ENCODE measurements at places on chromosomes 2 and 18.

- DNase-seq: no peak
Measured at GRCh38 chr2:27766287-27766661, 5.2 kb upstream of the MRPL33 start.

DNA sequence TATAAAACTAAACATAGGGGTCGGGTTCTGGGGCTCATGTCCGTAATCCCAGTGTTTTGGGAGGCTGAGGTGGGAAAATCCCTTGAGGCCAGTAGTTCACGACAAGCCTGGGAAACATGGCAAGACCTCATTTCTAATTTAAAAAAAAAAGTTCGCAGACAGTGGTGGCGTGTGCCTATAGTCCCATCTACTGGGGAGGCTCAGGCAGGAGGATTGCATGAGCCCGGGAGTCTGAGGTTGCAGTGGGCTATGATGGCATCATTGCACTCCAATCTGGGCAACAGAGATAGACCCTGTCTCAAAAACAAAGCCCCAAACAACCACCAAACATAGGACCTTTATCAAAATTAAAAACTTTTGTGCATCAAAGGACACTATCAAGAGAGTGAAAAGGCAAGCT, 9.8 kb upstream of the HAAO start:
- DNase-seq: no peak

DNA sequence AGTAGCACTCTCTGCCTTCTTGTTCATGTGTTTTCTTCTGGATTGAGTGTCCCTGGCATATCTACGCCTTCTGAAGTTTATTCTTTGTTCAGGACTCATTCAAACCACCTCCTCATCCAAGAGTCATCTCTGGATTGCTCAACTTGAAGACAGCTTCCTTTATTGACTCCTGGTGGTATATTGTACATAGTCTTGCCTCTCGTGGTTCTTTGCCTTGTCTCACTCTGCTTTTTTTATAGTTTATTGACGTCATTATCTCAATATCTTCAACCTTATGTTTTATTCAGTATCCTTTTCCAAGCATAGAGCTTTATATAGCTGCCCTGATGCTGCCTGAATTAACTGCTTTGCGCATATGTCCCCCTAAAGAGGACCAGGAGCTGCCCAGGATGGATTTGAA, 161.7 kb downstream of the INSIG2 start:
- DNase-seq: no peak

GRCh38 chr18:5419601-5420000, 124.1 kb upstream of the ZBTB14 start:
- DNase-seq: no peak

All from ureter (tissue), 1 donor.